MG63 (cell line): ENCODE measurements at places on chromosomes 3 and 15.

DNA sequence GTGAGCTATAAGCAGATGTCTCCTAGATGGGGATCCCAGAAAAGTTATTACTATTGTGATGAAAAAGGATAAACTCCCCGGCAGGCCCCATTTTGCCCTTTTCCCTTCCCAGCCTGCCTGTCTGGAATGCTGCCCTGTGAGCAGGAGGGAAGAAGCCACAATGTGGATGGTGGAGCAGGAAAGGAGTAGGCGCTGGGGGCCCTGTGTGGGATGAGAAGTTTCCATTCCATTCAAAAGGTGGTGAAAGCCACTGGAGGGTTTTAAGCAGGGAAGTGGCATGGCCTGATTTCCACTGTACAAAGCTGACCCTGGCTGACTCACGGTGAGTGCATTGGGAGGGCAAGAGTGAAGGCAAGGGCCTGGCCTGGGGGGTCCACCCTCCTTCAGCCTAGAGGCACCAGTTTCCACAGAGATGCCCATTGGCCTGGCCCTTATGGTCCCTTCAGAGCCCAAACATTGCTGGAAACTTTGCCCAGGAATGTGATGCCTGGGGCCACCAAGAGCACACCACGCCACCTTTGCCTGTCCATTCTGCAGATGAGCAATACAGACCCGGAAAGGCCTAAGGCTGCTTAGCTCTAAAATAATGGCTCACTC lies 206.9 kb downstream of the RPLP1 start:
- no peak for DNase-seq

GRCh38 chr3:62679988-62680387 lies 195.2 kb downstream of the CADPS start:
- no peak for DNase-seq

DNA sequence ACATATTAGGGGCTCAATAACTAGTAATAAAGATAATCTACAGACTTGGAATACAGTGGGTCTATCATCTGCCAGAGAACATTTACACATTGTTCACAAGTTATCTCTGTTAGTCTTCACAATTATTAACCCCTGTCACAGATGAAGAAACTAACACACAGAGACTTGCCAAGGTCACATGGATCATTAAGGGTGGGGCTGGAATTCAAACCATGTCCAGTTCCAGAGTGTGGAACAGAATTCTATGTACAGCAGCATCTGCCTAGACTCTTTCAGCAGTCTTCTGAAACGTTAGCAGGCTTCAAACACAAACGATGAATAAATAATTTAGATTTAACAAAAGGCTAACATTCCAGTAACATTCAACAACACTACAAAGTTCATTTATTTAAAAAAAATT lies 673.9 kb upstream of the NR2F2 start:
- no peak for DNase-seq

- no peak for DNase-seq
Measured at GRCh38 chr3:183554377-183554776, 1.1 kb downstream of the KLHL6 start.

- no peak for DNase-seq
Measured at GRCh38 chr15:95401587-95401986, 928.9 kb upstream of the NR2F2 start.

DNA sequence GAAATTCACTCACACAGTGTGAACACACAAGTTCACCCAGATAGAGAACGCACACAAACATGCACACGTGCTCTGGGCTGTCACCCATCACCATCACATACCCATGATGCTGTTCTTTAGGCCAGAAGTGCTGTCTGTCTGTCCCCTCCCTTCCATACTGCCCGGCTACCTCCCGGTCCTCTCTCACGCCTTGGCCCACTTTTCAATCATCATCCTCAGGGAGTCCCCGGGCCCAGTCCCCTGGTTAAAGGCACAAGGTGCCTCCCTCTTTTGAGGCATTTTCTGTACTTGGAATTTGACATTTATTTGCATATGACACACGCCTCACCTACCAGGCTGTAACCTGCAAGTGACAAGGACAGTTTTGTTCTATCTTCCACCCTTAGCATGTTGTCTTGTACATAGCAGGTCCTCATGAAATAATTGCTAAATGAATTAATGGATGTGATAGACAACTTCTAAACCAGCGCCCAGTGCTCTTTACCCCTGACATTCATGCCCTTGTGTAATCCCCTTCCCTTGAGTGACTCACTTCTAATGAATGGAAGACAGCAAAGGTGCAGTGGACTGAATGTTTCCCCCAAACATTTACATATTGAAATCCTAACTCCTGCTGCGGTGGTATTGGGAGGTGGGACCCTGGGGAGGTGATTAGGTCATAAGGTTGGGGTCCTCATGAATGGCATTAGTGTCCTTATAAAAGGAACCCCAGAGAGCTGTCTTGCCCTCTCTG lies 73.9 kb upstream of the ADPGK start:
- DNase-seq: no peak

DNA sequence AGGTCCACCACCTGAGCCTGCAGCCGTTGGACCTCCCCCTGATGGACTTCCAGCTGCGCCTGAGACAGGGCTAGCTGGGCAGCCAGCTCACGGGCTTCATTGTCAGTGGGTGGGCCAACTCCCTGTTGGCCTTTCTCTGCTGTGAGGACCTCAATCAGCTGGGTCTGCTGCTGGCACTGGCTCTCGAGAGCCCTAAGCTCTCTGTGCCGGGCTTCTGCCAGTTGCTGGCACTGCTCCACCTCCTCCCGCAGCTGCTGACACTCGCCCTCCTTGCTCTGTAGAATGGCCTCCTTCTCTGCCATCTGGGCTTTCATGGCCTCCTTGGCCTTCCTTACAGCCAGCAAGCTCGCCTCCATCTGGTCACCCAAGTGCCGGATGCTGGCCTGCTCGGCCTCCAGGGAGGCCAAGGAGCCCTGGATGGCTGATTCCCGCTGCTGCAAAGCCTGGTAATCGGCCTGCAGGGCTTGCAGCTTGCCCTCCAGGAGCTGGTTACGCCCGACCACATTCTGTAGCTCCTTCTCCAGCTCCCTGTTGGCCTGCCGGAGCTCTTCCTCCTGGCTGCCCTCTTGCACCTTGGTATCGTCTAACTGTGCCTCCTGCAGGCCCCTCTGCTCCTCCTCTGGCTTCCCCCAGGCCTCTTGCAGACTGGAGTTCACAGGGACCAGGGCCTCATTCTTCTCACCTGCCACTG lies 23.8 kb downstream of the CXCR6 start:
- no peak for DNase-seq

GRCh38 chr3:188796122-188796631 lies 375.6 kb upstream of the TPRG1 start:
- peak; percentile 63 for DNase-seq

DNA sequence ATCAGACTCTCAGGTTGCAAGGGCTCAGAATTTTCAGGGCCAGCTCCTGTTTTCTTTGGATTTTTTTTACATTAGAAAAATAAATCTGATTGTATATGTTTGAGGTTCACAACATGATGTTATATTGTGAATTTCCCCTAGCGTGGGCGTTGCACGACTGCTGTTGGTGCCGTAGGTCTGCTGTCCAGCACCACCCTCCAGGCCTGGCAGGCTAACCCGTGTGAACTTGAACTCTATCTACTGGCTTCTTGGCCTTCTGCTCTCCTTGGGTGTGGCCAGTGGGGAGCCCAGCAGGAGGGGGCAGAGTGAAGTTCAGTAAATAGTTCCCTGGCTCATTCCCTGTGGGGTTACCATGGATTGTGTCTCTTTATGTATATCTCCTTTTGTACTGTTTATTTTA lies 80.5 kb upstream of the RORA start:
- DNase-seq: no peak

GRCh38 chr3:86653661-86654205 lies 337.2 kb downstream of the VGLL3 start:
- no peak for DNase-seq

GRCh38 chr15:52923626-52924025 lies 133.5 kb upstream of the ONECUT1 start:
- no peak for DNase-seq

GRCh38 chr3:105960381-105960780 lies 91.6 kb upstream of the CBLB start:
- DNase-seq: no peak

- no peak for DNase-seq
Measured at GRCh38 chr3:175865724-175866123, 1006.6 kb downstream of the NAALADL2 start.

DNA sequence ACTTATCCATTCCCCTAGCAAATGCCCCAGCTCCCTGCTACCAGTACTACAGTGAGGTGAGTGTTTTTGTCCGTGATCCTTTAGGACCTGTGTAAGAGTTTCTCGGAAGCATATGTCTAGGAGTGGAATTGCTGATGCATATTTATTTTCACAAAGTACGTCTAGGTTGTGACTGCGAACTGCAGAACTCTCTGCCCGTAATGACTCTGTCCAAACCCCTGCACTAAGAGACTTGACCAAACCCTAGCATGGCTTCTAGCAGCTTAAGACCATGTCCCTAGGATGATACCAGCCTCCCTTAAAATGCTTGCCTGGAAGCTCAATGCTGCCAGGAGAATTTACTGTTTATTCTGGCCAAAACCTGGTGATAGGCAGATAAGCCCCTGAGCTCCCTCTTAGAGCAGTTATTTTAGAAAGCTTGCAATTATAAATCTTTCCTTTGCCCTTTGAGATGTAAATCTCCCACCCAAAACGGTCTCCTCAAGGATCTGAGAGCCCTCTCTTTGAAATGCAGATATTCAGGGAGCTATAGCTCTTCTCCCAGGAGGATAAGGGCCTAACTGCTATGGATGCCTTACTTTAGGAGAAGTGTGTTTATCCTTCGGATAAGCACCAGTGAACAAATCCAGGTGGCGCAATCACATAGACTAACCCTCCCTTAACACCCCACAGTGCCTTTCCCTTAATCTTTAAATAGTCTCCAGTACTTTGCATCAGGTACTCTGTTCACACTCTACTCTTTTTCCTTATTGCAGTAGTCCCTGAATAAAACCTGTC lies 14.7 kb upstream of the CA12 start:
- DNase-seq: no peak

DNA sequence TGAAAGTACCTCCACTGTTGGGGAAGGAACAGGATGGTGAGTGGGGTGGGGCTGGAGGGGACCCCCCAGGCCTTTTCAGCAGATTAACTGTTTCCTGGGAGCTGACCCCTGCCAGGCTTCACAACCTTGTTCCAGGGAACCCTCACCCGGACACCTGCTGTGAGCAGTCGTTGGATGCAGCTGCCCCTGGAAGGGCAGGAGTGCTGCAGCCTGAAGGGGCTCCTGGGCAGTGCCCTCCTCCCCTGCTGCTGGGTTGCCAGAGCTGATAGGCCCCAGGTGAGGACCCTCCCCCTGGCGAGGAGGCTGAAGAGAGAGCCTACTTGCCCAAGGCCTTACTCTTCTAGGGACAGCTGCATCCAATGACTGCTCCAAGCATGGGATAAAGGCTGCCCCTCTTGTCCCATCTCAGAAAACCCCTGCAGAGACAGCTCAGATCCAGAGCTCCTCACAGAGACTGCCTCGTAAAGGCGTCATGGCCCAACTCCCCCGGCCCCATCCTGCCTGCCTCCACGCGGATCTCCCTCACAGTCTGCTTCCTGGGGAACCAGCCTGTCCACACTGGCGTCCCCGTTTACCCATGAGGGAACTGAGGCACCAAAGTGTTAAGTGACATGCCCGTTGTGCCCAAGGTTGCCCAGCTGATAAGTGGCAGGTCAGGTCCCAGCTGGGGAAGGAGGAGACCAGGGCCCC lies 193.4 kb upstream of the LINGO1 start:
- no peak for DNase-seq

- DNase-seq: peak; percentile 31
Measured at GRCh38 chr15:53611145-53611920, 148.1 kb downstream of the WDR72 start.

DNA sequence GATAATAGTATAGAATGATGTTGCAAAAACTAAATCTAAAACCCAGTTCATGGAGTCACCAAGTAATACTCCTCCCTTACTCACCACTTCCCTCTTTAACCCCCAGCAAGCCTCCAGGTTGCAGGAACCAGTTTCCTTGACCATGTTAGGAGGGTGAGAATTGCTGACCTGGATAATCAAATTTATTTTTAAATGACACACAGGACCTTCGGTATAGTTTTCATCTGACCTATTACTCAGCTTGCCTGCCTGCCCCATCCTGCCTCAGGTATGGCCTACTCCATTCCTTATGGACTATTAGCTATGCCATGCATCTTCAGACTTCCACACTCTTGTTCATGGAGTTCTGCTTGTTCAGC lies 883 bp downstream of the RTP4 start:
- no peak for DNase-seq

GRCh38 chr3:96863129-96863740 lies 48.8 kb downstream of the EPHA6 start:
- peak; percentile 10 for DNase-seq

DNA sequence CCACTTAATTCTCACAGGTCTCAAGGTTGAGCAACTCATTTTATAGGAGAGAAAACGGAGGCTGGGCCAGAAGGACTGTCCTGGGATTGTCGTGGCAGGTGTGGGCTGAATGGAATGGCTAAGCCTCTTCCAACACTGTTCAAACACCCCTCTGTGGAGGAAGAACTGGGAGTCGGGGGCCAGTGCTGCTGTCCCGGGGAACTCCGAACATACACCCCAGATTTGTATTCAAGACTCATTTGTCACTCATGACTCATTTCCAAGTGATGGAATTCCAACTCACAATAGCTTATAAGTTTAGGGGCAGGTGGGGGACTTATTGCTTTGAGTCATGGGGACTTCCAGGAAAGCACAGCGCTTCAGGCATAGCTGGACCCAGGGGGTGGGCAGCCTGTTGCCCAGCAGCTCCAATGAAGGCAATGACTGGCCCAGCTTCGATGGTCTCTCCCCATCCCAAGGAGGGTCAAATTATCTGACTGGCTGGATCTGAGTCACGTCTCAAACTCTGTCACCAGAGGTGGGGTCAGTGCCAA lies 72.5 kb downstream of the TM2D3 start:
- peak; percentile 87 for DNase-seq

GRCh38 chr15:98955331-98955730 lies 52.3 kb downstream of the PGPEP1L start:
- DNase-seq: no peak

DNA sequence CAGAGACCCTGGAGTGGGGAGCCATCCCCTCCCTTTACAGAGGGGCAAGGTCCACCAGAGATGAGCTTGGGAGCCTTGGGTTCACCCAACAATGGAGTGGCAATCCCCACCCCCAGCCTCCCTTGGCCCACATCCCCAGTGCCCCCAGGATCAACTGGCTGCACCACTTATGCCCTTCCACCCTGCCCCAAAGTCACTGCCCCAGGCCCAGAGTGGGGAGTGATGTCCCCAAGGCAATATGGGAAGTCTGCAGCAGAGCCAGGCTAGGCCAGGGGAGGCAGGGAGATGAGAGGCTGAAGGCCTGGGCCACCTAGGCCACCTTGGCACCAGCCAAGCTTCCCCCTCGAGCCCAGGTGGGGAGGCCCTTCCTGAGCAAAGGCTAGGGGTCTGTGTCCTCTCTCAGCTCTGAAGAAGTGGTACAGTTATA lies 145.5 kb downstream of the SMAD6 start:
- no peak for DNase-seq

GRCh38 chr15:32831485-32831884 lies 113.7 kb downstream of the GREM1 start:
- DNase-seq: no peak

DNA sequence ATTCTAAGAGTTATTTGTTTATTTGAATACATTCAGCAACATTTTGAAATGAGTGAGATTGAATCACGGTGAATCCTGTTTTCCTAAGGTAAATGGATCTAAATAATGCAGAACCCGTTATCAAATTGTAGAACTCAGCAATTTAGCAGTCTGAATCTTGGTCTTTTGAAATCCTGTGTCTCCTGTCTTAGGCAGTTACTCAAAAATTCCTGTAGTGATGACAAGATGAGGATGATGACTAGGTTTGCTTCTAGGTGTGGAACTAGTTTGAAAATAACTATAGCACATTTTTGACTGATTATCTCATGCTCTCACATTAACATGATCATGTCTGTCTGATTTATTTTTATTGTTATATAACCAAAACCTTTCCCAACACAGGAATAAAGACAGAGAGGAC lies 115.0 kb downstream of the RAP2B start:
- DNase-seq: no peak
